ENCODE measurements at places on chromosomes 1 and 21. TPM values are rescaled to one million over a fixed set of nuclear protein-coding genes. Genes with fewer than 3 reads are reported as not detected.

DNA sequence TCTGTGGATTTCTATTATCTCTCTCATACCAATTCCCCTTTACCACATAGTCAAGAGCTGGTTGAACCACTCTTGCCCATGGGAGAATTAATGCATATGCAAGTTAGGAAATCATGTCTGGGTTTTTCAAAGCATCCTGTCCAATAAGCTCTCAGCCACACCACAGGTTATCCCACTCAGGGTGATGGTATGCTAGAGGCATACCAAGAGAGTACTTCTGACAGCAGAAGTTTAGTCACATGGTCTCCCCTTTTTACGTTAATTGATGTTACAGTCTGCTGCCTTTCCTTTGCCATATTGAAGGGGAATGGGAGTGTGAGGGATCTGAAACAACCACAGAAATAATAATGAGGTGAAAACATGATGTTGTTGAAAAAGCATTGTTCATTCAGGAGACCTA, 135.8 kb upstream of the PBX1 start:
- H3K36me3 ChIP-seq = no peaks in the 10 kb centered on the region
- H3K27me3 ChIP-seq = no peaks in the 10 kb centered on the region
- DNase-seq = peak; percentile 63
- H3K4me3 ChIP-seq = no peak overlapping the region
- no peak overlapping the region for H3K27ac ChIP-seq

GRCh38 chr1:205598841-205599668, 32.8 kb downstream of the ELK4 start:
- H3K27me3 ChIP-seq = no peaks in the 10 kb centered on the region
- H3K4me3 ChIP-seq = peak overlapping the region; percentile 24
- DNase-seq = peak; percentile 98
- H3K27ac ChIP-seq = peak overlapping the region; percentile 48

- H3K4me1 ChIP-seq = no peaks in the 10 kb centered on the region
- no peak overlapping the region for H3K27ac ChIP-seq
- no peaks in the 10 kb centered on the region for H3K27me3 ChIP-seq
- H3K4me3 ChIP-seq = no peak overlapping the region
- no peaks in the 10 kb centered on the region for H3K36me3 ChIP-seq
Measured at GRCh38 chr1:57007948-57008347, 42.1 kb upstream of the C8B start.

- peak; percentile 98 for DNase-seq
- H3K36me3 ChIP-seq = no peaks in the 10 kb centered on the region
- no peak overlapping the region for H3K4me3 ChIP-seq
- H3K4me1 ChIP-seq = peaks cover 14% of the 10 kb centered on the region
- H3K27me3 ChIP-seq = peaks cover 27% of the 10 kb centered on the region
- no peak overlapping the region for H3K27ac ChIP-seq
Measured at GRCh38 chr1:38138498-38139233, 92.1 kb upstream of the POU3F1 start.

- H3K4me3 ChIP-seq = no peak overlapping the region
- H3K27me3 ChIP-seq = no peaks in the 10 kb centered on the region
- peak; percentile 48 for DNase-seq
- H3K27ac ChIP-seq = no peak overlapping the region
Measured at GRCh38 chr21:15159382-15160020, 94.7 kb upstream of the NRIP1 start.

GRCh38 chr1:198620951-198621824, 17.7 kb upstream of the PTPRC start:
- no peak overlapping the region for H3K4me3 ChIP-seq
- peak; percentile 12 for DNase-seq
- H3K27me3 ChIP-seq = no peaks in the 10 kb centered on the region

DNA sequence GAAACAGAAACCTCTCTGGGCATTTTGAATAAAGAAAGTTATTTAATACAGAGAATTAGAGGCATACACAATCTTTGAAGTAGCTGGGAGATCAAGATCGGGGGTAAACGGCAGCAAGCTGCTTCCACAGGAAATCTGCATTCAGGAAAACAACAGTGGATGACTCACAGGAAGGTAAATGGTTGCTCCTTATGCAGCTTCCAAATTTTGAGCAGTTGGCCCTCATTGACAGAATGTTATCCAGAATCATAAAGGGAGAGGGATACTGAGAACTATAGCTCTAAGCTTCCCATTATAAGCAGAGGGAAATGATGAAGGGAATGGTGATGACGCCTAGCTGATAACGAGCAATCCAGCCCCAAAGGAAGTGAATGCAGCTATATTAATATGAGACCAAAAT, 28.6 kb downstream of the ZMYND12 start:
- H3K4me1 ChIP-seq = no peaks in the 10 kb centered on the region
- no peaks in the 10 kb centered on the region for H3K27me3 ChIP-seq
- DNase-seq = no peak
- H3K4me3 ChIP-seq = no peak overlapping the region
- H3K27ac ChIP-seq = no peak overlapping the region
- no peaks in the 10 kb centered on the region for H3K36me3 ChIP-seq

- H3K27ac ChIP-seq = no peak overlapping the region
- no peak for DNase-seq
- peaks cover 13% of the 10 kb centered on the region for H3K36me3 ChIP-seq
- H3K4me1 ChIP-seq = peaks cover under 1% of the 10 kb centered on the region
Measured at GRCh38 chr21:43739621-43740435, 20.9 kb downstream of the PDXK start.

- peak; percentile 45 for DNase-seq
- H3K4me1 ChIP-seq = no peaks in the 10 kb centered on the region
- H3K4me3 ChIP-seq = no peak overlapping the region
- H3K27ac ChIP-seq = no peak overlapping the region
Measured at GRCh38 chr1:51253691-51254090, 17.6 kb downstream of the RNF11 start.

GRCh38 chr1:234755449-234755863, 145.5 kb upstream of the IRF2BP2 start:
- H3K4me3 ChIP-seq = no peak overlapping the region
- peak; percentile 93 for DNase-seq
- peaks cover 9% of the 10 kb centered on the region for H3K4me1 ChIP-seq
- no peaks in the 10 kb centered on the region for H3K27me3 ChIP-seq
- no peak overlapping the region for H3K27ac ChIP-seq
- no peaks in the 10 kb centered on the region for H3K36me3 ChIP-seq

GRCh38 chr1:183165456-183165855, 20.6 kb upstream of the LAMC2 start:
- H3K27me3 ChIP-seq = no peaks in the 10 kb centered on the region
- no peak overlapping the region for H3K4me3 ChIP-seq
- H3K4me1 ChIP-seq = peaks cover 17% of the 10 kb centered on the region
- DNase-seq = peak; percentile 34

The OR11L1 gene
- not detected for total RNA-seq

The APOBEC4 gene
- not detected for total RNA-seq

The PIGV gene
- total RNA-seq = 17.2 TPM
